ENCODE measurements at places on chromosomes 12 and 14.
A peak's percentile ranks its signal among the peaks of the same experiment; 100 is the strongest.

- DNase-seq = no peak
Measured at GRCh38 chr12:119932921-119933320, 55.8 kb upstream of the CIT start.

DNA sequence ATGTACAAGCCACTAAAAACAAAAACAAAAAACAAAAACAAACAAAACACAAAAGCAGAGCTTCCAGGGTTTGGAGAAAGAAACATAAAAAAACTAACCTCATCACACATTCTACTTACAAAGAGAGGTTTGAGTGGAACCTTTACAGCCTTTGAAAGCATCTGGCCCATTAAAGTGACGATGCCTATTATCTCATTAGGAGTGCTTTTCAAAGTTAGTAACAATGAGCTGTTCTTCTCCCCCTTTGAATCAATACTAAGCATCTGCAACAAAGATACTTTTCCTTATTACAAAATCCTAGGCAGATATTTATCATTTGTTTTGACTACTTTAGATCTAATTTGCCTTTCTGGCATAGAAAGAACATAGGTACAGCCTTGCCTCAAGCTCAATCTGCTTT, 217.3 kb downstream of the PPM1H start:
- DNase-seq = no peak

DNA sequence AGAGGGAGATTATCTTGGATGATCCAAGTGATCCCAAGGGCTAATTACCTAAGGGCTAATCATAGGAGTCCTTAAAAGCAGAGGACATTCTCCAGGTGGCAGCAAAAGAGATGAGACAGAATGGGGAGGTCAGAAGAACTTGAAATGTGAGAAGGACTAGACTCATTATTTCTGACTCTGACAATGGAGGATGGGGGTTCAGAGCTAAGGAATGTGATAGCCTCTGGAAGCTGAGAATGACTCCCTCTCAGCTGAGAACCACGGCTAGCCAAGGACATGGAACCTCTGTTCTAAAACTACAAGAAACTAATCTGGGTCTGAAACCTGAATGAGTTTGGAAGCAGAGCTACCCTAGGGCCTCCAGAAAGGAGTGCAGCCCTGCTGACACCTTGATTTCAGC, 35.6 kb upstream of the ANKS1B start:
- no peak for DNase-seq

- DNase-seq = no peak
Measured at GRCh38 chr14:21042918-21043317, 756 bp downstream of the RNASE7 start.

- DNase-seq = peak; percentile 71
Measured at GRCh38 chr14:26339381-26339780, 258.5 kb downstream of the NOVA1 start.

DNA sequence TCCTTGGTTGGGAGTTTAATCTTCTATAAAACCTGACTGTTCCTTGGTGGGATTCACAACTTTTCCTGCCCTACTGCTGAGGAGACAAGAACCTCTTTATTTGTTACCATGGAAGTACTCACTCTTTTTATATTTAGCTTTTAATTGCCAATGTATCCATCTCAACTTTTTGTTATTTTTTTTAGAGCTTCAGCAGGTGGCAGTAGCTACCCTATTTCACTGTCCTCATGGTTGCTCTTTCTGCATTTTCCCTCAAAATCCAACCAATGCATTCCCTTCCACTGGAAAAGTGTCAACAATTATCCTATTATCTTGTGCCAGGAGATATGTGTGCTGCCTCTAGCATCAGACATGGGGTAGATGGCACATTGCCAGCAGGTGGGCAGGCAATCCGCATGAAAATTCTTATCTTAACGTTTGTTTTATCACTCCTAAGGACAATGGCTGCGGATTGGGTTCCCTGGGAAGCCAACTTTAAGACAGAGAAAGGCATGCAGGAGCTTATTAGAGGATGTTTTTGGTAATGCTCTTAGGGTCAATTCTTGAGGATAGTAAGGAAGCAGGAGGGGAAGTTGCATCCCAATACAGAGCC, 406.4 kb downstream of the SNAPC1 start:
- DNase-seq = no peak

GRCh38 chr14:63795532-63795931, 57.3 kb upstream of the SYNE2 start:
- DNase-seq = no peak

DNA sequence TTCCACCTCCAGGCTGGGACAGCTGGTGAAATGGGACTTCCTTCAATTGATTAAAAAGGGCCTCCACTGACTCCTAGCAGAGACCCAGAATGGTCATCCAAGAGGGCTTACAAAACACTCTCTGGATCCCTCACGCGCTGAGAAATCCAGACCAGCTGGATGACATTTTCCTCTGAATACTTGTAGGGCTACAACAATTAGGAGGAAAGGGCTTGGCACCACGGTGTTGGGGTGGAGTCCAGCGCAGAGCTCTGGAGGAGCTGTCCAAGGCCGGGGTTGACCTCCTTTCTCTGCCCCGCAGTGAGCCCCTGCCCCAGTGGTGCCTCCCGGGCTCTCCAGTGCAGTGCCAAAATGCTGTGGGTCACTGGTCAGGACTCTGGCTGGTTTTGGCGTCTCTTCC, 189.0 kb upstream of the CCND2 start:
- DNase-seq = no peak

GRCh38 chr12:52056801-52057637, 5.8 kb downstream of the NR4A1 start:
- no peak for DNase-seq

DNA sequence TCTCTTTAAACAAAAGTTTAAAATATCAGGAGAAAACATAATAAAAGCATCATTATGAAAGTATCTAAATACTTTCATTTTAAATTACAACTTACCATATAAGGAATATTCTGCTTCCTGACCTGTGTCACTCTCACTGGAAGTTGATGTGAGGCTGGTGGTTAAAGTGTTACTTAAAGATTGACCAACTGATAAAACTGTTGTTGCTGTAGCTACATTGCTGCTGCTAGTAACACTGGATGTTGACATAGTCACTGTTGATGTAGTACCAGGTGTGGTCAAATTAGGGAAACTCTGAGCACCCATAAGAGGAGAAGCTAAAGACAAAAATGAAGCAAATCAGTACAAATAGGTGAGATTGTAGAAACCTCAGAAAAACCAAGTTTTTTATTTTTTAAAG, 79.9 kb downstream of the HECTD1 start:
- no peak for DNase-seq

- DNase-seq = no peak
Measured at GRCh38 chr14:55470025-55470424, 29.6 kb upstream of the TBPL2 start.

DNA sequence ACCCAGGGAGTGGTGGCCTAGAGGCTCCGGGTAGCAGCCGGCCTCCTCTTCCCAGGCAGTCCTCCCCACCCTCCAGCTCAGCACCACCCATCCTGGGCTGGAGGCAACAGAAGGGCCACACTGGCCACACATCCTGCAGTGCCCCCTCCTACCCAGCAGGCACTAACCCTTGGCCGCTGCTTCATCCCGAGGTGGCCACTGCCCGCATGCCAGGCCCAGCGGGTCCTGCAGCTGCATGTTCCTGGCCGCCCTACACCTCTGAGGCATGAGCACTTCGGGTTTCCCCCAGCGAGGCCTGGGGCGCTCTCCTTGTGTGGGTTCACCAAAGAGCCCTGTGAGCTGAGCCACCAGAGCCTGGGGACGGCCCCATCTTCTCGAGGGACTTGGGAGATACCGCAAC, 61.4 kb downstream of the CCNK start:
- no peak for DNase-seq

Measured in NCI-H526 (cell line).